ENCODE measurements at places on chromosomes 2 and 18. TPM values are rescaled to one million over a fixed set of nuclear protein-coding genes. Genes with fewer than 3 reads are reported as not detected.

The ANKRD39 gene
- total RNA-seq: 15.3 TPM

GRCh38 chr2:176763130-176763529, 449.5 kb upstream of the HNRNPA3 start:
- no peak for DNase-seq

DNA sequence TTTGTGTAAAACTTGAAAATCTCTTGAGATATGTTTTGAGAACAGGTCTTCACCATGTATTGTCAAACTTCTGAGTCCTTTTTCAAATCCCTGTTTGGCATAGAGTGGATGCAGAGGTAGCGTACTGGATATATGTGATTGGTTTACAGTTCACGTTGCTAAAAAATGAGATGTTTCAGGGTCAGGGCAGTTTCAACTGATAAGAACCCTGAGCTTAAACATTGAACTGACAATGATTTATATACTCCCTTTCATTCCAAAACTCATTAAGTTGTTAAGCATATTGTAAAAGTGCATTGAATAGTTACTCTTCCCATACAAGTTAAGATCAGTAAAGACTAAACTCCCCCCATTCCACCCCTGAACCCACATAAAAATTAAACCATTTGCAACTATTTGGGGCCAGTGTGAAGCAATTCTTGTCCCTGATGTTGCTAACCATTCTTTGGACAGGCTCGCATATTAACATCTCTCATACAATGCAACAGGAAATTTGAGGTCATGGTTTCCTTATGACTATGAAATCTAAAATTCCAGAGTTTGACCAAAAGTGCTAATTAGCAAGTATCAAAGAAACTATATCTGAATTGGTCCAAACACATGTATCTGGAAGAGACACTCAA, 470.9 kb upstream of the ACVR2A start:
- DNase-seq: no peak

GRCh38 chr18:50128506-50129271, 66.3 kb downstream of the MYO5B start:
- no peak for DNase-seq

The MSTN gene
- 0.63 TPM for total RNA-seq

Data from omental fat pad (tissue), 4 donors.